ENCODE measurements at places on chromosomes 6 and 20.

DNA sequence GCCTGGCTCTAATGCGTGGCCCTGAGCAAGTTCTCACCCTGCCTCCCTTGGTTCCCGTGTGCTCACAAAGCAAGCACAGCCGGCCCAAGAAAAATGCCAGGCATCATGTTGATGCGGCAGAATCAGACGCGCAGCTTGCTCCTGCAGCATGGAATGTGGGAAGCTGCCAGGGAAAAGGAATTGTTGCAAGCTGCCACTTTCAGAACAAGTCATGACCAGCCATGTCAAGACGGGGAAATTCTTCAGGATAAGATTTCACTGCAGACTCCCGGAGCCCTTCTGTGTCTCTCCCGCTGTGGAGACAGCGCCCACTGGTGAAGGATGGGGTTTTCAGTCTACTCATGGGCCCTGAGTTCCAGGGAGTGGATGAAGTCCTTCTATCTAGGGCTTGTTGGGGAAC is 4.6 kb downstream of the DACT2 start:
- peak; percentile 55 for DNase-seq

- DNase-seq, result no peak
Measured at GRCh38 chr6:45678285-45678607, 300.5 kb upstream of the SUPT3H start.

DNA sequence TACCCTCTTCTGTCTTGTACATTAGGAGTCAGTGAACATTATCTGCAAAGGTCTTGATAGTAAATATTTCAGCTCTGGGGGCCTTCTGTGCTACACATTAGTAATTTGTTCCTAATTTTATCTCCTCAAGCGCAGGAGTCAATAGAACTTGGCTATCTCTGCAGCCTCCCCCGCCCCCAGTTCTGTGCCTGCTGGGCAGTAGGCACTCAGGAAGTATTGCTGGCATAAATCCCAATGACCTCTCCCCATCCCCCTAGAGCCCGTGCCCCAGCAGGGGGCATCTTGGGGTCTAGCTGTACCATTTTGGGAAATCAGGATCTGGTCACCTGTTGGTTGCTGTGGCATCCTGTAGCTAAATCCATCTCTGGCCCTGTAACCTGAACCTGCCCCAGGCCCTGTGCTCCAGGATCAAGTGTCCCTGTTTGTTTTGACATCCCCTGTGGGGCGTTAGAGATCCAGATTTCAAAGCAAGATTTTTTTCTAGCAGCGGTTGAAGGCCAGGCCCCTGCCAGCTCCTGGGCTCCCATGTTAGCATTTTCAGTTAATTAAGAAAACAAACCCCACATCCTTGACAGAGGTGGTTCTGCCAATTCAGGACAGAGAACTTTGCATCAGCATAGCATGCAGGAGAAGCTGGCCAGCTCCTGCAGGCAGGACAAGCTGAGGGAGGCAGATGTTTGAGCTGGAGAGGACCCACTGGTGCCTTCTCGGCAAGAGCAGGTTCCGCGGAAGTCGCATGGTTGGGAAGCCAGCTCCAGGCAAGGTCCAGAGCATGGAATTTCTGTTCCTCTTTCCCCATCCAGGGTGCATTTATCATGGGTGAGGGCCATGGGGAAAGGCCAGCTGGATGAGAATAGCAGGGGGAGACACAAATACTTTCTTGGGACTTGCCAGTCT is 32.1 kb downstream of the DAAM2 start:
- no peak for DNase-seq

- DNase-seq, result no peak
Measured at GRCh38 chr20:1075616-1076015, 42.8 kb upstream of the PSMF1 start.

GRCh38 chr6:112017169-112017568 is 36.7 kb upstream of the CCN6 start:
- no peak for DNase-seq

- DNase-seq, result no peak
Measured at GRCh38 chr6:161264181-161264580, 9.7 kb downstream of the AGPAT4 start.

DNA sequence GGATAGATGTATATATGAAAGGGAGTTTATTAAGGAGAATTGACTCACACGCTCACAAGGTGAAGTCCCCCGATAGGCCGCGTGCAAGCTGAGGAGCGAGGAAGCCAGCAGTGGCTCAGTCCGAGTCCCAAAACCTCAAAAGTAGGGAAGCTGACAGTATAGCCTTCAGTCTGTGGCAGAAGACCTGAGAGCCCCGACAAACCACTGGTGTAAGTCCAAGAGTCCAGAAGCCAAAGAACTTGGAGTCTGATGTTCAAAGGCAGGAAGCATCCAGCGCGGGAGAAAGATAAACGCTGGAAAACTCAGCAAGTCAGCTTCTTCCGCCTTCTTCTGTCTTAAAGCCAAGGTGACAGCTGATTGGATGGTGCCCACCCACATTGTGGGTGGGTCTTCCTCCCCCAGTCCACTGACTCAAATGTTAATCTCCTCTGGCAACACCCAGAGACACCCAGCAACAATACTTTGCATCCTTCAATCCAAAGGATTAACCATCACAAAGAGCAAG is 102.6 kb upstream of the GJE1 start:
- no peak for DNase-seq

- DNase-seq, result no peak
Measured at GRCh38 chr6:42101186-42101657, 41.2 kb downstream of the C6orf132 start.

- DNase-seq, result no peak
Measured at GRCh38 chr6:89378628-89379027, 26.1 kb upstream of the UBE2J1 start.

GRCh38 chr6:74597266-74597665 is 608.6 kb downstream of the COL12A1 start:
- no peak for DNase-seq

DNA sequence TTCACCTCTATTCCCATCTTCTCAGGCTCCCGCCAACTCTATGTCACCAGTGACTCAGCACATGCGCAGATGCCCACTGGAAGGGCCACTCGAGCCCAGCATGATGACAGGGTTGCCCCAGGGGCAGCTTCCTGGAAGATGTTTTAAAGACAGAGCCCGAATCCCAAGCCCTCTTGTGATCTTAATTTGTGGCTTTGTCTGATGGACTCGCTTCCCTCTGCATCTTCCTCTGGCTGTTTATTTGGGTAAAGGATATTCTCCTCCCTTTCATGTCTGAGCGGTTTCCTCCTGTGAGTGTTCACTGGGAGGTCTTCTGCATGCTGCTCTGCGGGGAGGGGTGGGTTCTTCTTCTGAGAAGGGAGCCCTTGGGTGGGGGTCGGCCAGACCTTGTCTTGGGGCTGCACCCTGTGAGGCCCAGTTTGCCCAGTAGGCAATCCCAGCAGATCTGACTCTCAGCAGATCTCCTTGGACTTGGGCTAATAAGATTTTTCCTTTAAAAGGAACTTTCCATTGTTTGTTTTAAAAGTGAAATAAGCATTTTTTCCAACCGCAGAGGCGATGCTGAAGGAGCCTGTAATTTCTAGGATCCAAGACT is 401.0 kb downstream of the CDC5L start:
- DNase-seq, result no peak

DNA sequence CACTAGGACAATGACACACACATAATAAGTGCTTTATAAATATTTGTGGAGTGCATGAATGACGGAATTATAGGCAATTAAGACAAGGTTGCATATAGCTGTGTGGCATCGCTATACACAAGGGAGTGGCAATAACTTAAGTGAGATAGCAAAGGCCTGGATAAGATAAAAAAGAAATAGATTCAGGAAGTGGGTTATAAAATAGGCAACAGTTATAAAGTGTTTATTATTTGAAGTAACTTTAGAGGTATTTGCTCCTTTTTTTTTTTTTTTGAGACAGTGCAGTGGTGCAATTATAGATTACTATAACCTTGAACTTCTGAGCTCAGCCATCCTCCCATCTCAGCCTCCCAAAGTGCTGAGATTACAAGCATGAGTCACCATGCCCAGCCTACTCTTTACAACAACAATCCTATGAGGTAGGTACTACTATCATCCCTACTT is 75.9 kb upstream of the LOC128125822 start:
- DNase-seq, result no peak

DNA sequence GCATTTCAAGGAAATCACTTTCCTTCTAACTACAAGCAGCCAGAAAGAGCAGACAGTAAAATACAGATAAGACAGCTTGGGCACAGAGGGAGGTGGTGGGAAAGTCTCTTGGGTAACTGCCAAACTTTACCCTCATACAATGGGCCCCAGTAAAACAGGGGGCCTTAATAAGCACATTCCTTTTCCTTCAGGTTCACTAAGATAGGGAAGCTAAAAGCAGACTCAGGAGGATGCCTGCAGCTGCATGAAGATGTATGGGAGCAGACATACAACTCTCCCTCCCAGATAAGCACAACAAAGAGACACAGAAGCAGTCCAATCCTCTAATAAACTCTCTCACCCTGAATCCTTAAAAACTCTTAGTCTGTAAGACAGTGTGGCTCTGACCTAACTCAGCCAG is 49.0 kb downstream of the SIM1 start:
- DNase-seq, result no peak

GRCh38 chr6:151103266-151103665 is 136.5 kb upstream of the AKAP12 start:
- no peak for DNase-seq

DNA sequence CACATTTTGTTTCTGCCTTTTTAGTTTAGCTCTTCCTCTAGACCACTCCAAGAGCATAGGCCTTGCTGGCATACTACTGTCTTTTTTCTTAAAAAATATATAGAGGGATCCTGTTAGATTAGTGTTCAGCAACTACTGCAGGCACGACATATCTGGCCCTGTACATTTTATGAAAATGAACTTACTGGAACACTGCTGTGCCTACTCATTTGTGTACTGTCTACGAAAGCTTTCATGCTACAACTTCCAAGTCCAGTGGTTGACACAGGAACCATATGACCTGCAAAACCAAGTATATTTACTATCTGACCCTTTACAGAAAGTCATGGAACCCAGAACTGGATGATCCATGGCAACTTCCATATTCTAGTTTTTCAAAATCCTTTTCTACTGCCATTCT is 66.6 kb upstream of the SPTLC3 start:
- no peak for DNase-seq

DNA sequence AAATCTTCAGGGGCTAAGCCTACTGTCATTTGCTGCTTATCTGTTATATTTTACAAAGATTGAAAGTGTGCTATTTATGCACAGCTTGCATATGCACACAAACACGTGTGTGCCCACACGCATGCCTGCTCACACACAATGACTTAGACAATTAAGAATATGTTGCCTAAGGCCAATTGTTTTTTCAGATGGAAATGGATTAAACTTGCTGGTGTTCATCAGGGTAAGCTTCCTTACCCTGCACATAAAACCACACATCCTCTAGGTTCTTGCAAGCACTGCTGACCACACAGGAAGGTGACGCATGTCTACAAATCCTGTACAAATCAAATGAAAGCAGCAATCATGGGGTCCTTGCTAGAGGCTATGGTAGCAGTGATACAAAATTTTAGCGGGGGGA is 58.4 kb downstream of the GJA10 start:
- DNase-seq, result no peak

- DNase-seq, result no peak
Measured at GRCh38 chr6:135577059-135577538, 79.6 kb upstream of the AHI1 start.

GRCh38 chr6:36616893-36617521 is 22.8 kb downstream of the SRSF3 start:
- no peak for DNase-seq

DNA sequence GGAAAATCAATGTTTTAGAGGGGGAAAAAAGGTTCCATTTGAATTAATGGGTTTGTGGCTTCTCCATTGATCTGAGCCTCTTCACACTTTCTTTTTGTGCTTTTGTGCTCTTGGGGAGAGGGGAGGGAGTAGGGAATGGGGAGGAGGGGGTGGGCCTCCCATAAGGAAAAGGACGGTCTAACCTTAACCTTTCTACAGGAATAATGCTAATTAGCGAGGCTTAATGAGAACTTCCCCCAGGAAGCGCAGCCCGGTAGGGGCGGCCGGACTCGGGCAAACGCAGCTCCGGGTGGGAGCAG is 103.0 kb downstream of the NOL4L start:
- DNase-seq, result no peak

DNA sequence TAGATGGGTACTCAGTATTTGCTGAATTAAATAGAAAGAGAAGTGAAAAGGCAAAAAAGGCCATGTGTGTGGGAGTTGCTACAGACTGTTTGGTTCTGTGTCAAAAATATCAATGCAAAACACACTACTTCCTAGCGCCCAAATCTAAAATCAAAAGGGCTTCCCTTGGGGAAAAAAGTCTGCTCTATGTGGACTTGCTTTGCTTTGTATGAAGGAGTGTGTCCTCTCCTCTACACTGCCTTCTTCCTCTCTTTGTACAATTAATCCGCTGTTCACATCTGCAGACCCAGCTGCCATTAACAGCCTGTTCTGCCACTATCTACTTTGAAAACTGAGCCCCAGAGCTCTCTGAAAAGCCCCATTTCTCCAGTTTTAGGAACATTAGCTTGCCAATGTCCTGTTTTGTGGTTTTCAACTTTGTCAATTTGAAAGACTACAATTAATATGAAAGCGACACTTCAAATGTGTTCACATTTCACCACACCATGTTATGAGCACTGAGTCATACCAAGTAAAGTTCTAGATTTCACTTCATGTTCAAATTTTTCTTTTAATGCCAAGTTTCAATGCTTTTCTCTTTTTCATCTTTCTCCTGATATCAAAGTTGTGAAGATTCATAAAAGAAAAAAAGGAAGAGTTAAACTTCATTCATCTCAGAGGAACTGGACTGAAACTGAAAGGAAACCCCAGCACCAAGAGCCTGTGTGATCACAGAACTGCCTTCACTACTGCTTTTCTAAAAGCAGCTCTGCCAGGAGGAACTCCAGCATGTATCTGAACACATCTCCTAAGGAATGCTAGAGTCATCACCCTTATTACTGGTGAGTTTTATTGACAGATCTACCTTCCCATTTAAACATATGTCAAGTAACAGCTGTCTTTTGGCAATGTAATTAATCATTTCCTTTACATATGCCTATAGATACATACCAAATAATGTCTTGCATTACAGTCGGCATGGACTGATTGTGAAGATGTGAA is 102.6 kb downstream of the KIF13A start:
- no peak for DNase-seq

DNA sequence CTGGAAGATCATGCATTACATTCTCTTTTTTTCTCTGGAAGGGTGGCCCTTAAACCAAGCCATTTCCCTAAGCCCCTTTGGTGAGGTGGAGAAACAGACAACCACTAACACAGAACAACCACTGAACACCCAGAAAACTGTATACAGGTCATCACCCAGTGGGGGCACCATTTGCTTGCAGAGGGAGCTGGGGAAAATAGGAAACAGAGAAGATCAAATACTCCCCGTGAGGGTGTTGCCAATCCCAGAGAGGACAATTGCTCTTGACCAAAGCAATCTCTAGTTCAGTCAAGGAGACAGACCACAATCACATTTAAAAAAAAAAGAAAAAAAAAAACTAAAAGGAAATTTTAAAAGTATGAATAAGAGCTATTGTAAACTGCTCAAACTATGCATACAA is 865 bp upstream of the DAAM2 start:
- DNase-seq, result no peak

- no peak for DNase-seq
Measured at GRCh38 chr20:57242414-57242813, 24.0 kb downstream of the BMP7 start.

- no peak for DNase-seq
Measured at GRCh38 chr6:53398247-53399026, 49.7 kb upstream of the ELOVL5 start.

GRCh38 chr6:98924647-98925046 is 23.1 kb downstream of the FBXL4 start:
- no peak for DNase-seq

Measured in right kidney (tissue), 9 donors.